ENCODE measurements at places on chromosomes 11 and 22.

GRCh38 chr11:68387840-68388239 is 72.7 kb upstream of the PPP6R3 start:
- DNase-seq: no peak

DNA sequence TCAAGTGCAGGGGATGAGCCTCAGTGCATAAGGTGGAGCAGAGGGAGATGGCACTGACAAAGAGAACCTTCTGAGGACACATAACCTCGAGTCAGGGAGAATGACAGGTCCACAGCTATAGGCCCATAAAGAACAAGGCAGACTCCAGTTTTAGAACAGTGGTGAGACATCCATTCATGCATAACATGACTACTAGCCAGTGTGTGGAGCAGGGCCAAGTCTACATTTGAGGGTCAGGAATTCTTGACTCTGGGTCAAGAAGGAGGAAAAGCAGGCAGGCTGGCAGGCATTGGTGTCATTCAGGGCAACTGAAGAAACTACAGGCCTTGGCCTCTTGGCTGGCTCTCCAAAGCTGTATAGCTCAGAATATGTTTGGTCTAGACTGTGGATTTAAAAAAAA is 54.9 kb downstream of the MTNR1B start:
- no peak for DNase-seq

DNA sequence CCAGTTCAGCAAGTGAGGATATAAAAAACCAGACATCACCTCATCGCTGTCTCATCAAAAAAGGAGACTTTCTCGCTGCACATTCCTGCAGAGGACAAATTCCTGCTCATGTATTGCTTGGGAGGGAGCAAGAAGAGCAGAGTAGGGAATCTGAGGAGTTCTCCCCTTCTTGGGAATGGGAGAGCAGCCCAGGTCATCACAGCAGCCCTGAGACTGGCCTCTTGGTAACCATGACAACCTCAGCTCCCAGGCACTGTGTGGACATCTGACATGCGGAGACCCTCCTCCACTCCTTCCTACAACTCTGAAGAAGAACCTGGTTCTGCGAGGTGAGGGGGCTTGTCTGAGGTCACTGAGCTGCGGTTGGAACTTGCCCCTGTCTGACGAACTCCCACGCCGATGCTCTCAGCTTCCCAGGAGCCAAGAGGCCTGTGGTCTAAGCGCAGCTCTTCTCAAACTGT is 17.9 kb downstream of the RFPL1 start:
- DNase-seq: no peak

DNA sequence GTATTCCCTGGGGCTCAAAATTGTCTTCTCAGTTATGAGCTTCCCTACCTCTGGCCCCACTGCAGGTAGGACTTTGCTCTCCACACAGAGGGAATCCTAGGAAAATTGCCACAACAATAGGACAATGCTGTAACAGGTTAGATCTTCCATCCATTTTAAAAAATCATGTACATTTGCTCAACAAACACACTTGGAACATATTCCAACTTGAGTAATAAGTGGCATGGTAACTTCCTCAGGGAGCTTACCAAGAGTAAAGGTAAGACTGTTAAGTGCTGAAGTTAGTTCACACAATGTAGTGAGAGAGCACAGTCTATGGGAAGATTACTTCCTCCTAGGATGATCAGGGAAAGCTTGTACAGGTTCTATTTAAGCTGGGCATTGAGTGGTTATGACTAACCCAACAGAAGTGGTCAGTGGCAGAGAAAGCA is 78.9 kb upstream of the BIRC3 start:
- no peak for DNase-seq

- no peak for DNase-seq
Measured at GRCh38 chr11:78595436-78596130, 20.9 kb upstream of the NARS2 start.

- peak; percentile 68 for DNase-seq
Measured at GRCh38 chr11:122749005-122749687, 89.2 kb upstream of the CRTAM start.

- no peak for DNase-seq
Measured at GRCh38 chr11:94563176-94563847, 3.9 kb upstream of the PIWIL4 start.

DNA sequence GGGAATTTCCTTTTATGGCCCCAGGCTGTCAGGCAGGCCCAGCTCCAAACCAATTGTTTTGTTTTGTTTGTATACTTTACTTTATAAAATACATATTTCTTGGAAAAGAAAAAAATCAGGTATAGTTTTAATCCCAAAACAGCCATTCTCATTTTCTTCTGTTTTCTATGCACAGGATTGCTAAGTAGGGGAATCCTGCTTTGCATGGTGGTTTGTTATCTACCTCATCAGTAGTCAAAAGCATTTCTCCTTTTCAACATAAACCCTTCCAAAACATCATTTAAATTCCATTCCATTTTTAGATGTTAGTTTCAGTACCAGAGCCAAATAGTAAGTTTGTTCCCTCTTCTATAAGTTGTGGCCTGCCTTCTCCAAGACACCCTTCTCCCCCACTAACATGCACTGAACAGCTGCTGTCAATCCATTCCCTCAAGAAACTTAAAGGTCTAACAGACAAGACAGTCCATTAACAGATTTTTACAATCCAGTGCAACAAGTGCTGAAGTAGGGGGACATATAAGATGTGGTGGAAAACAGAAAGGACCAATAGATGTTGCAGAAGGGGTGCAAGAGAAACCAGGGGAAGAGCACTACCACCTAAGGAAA is 3.7 kb downstream of the ILK start:
- no peak for DNase-seq

DNA sequence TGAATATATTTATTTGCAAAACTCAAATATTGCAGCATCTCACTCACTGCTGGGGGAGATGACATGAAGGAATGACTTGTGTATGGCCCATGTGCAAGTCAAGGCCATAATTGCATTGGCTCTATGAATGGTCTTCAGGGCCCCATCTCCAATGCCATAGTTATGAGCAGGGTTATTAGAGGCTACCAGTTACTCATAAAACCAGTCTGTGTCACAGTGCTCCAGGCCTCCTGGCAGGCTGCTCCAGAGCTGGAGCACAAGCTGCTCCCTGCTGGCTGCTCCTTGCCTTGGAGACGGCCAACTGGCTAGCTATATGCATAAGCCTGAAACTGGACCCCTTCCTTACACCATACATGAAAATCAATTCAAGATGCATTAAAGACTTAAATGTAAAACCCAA is 145.7 kb downstream of the TRPC6 start:
- DNase-seq: no peak

DNA sequence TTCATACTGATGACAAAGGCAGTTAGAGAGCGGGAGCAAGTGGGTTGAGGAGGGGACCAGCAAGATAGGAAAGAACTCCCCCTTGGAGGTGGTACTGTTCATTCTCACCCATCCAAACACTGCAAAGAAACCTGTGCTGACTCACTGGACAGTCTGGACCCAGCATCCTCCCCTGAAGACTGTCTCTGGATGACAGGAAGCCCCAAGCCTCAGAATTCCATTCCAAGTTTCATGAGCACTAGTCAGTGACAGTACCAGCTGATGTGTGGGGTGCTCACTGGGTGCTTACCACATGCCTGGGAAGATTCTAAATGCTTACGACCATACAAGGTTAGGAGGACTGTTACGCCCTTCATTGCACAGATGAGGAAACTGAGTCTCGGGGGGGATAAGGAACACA is 160.9 kb downstream of the IGLL1 start:
- no peak for DNase-seq

- no peak for DNase-seq
Measured at GRCh38 chr11:72686639-72687220, 12.5 kb upstream of the PDE2A start.

DNA sequence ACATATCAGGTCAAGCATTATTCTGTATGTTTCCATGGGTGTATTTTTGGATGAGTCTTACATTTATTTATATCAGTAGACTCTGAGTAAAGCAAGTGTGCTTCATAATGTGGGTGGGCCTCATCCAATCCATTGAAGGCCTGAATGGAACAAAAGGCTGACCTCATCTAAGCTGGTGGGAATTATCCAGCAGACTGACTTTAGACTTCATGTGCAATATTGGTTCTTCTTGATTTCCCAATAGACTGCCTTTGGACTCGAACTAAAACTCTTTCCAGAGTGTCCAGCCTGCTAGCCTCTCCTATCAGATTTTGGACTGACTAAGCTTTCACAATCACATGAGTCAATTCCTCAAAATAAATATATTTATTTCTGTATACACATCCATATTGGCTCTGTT is 116.2 kb downstream of the KIF18A start:
- DNase-seq: no peak

DNA sequence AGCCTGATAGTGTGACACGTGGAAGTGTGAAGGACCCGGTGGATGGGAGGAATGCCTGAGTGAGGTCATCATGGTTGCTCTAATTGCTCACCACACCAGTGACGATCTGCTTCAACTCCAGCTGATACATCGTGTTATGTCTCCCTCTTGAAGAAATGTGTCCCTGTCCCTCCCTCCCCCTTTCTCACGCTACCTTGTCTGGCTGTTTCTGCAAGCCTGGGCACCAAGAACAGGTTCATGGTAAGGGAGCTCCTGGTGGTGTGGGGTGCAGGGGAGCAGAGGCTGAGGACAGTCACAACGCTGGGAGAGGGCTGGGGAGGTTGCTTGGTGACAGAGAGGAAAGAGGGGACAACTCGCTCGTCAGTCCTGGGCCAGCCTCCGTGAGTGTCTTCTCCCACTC is 413.4 kb downstream of the SOX6 start:
- no peak for DNase-seq

- no peak for DNase-seq
Measured at GRCh38 chr11:82796998-82797961, 63.6 kb upstream of the FAM181B start.

DNA sequence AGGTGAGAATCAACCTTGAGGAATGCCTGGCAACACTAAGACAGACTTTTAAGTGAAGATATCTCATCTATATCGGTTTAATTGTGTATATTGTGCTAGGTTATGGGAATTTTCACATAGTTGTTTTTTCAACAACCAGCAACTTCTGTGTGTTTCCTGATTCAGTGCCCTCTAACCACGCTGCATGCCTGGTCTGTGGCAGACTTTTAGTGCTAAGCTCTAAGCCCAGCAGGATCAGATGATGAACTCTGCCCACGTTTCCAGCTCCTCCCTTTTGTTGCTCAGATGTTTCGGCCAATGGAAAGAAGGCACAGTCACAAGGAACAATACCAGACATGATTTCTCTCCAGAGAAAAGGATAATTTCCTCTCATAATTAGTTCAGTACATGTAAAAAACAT is 1.4 kb upstream of the VWA5A start:
- DNase-seq: no peak

GRCh38 chr22:38413085-38414008 is 41.7 kb downstream of the KCNJ4 start:
- DNase-seq: no peak

DNA sequence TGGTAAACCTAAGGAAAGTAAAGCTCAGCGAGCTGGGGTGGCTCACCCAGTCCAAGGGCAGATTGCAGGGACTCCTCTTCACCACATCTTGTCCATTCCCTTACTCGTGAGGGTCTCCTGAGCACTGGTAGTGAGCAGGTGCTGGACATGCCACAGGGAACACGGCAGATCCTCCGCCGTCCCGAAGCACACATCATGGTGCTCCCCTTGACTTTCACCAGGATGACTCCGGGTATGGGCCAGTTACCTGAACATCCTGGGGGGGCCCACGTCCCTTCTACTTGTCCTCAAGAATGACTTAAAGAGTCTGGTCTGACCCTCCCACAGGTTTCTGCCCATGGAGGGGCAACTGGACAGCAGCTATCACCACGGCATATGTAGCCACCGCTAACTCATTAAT is 8.0 kb upstream of the SF1 start:
- no peak for DNase-seq

GRCh38 chr11:76744186-76745043 is 38.7 kb upstream of the TSKU start:
- DNase-seq: no peak

- DNase-seq: no peak
Measured at GRCh38 chr22:48366056-48366455, 1461.6 kb downstream of the BRD1 start.

GRCh38 chr11:78261367-78261766 is 72.6 kb downstream of the USP35 start:
- no peak for DNase-seq

GRCh38 chr11:66883016-66883965 is 26.4 kb downstream of the LRFN4 start:
- peak; percentile 72 for DNase-seq

DNA sequence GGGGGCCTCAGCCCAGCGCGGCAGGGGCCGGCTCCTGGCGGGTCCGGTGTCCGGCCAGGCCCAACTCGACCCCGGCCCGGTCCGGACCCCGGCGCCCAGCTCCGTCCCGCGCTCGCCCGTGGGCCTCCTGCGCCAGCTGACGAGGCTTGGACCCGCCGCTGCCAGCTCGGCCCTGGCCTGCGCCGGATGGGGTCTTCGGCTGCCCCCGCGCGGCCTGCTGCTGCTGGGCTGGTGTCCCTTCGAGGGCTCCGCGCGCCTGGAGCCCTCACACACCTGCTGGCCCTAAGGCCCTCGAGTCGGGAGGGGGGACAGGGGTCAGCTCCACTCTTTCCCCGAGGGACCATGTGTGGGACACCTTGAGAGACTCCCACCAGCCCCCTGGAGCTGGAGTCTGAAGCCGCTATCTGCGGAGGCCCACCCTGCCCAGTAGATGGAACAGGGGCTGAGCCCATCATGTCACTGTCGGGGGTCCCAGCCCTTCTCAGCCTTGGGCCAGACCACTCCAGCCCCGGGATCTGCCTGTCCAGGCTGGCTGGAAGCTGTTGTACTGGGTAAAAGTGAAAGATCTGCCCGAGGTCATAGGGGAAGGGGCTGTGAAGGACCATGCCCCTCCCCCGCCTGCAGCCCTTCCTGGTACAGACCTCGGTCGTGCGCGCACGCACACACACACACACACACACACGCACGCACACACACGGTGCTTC is 768 bp upstream of the CDKN1C start:
- peak; percentile 29 for DNase-seq

DNA sequence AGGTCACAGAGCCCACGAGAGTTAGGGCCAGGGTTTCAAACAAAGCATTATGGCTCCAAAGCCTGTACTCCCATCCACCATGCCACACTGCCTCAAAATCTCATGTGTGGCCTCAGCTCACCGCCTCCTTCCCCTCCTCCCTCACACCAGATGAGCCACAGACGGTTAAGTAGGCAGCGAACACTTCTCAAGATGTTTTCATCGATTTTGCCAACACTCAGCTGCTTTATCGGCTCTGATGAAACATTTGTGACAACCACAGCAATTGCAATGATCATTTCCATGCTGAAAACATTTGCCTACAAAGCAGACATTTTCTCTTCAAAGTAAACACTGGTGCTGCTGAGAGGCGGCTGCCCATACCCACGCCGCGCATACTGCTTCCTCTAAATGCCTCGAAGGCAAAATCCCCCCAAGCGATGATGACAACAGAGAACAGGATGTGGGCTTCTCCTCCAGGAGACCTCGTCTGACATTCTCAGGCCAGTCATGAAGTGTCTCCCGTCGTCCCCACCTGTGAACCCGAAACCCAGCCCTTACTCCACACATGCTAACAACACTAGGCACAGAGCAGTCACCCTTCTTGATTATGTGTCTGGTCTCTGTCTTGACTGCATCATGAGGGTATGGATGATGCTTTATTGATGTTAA is 599.2 kb downstream of the SOX6 start:
- no peak for DNase-seq

GRCh38 chr11:85182441-85183387 is 444.4 kb downstream of the DLG2 start:
- DNase-seq: no peak

GRCh38 chr11:65401073-65401802 is 14.8 kb downstream of the FRMD8 start:
- no peak for DNase-seq
